CD14-positive monocyte (primary cell): ENCODE measurements at places on chromosomes 16 and 17.

GRCh38 chr17:7862692-7863437, 5.1 kb downstream of the CYB5D1 start:
- DNase-seq = no peak

GRCh38 chr16:15873737-15874136, 14.7 kb downstream of the CEP20 start:
- no peak for DNase-seq

DNA sequence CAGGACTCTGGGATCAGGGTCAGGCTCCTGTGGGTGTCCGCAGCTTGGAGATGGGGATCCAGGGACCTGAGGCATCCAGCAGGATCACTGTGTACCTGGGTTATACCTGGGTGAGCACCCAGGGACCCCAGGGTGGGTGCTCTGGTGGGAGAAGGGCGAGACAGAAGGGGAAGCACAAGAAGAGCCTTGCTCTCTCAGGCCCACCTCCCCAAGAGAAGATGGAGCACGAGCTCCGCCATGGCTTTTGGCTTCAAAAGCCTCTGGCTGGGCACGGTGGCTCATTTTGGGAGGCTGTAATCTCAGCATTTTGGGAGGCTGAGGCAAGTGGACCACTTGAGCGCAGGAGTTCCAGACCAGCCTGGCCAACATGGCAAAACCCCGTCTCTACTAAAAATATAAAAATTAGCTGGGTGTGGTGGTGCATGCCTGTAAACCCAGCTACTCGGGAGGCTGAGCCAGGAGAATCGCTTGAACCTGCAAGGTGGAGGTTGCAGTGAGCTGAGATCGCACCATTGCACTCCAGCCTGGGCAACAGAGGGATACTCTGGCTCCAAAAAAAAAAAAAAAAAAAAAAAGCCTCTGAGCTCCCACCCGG, 8.9 kb downstream of the DRC7 start:
- DNase-seq = no peak

DNA sequence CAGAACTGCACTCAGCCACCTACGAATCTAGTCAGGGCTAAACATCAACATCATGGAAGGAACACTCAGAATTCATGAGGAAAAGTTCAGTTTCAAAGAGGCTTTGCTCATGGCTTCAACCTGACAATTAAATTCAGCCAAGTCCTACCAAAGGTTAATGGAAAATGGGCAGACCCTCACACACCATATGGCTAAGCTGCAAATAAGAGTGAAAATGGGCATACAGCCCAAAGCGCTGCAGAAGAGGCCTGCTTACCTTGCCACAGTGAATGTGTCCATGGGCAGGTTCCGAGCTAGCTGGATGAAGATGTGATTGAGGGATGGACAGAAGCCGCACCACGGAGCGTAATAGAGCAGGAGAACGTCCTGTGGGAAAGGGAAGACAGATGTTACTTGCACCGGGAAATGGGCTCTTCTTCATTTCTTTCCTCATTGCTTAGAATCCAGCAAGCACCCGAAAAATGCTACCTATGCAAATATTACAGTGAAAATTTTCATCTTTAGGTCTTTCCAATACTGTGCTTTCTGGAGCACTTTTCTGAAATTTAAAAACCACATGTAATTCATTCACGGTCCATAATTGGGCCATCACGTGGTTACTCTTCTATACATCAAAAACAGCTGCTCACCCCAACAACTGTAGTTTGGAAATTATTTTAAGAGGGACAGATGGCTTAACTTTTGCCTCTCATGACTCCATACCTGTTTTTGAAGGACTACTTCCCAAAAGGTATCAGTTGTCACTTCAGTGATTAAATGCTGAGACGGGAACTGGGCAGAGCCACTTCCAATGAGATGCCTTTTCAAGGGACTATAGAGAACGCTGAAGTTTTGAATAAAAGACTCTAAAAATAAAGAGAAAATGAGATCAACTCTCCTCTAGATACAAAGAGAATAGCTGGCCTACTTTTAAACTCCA, 19.6 kb downstream of the SNN start:
- DNase-seq = no peak

DNA sequence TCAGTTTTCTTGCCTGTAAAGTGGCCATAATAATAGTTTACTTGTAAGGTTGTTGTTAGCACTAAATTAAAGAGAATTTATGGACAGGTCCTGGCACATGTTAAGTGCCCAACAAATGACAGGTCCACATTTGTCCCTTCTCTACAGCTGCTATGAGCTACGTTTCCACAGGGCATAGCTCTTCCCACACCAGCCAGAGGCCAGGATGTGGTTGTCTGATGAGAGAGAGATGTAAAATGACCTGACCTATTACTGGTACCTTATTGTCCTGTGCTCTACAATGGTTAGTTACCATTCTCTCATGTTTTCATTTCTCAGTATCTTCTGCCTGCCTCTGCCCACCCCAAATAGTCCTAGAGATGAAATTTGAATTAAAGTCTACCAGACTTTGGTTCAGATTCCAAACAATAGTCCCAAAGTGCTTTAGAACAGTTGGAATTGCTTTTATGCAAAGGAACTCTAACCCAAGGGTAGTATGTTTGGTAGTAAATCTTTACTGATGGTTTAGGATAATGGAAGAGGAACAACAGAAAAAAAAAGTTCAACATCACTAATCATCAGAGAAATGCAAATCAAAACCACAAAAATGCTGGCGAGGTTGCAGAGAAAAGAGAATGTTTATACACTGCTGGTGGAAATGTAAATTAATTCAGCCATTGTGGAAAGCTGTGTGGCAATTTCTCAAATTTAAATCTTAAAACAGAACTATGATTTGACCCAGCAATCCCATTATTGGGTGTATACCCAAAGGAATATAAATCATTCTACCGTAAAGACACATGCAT, 57.1 kb upstream of the ANKFN1 start:
- DNase-seq = no peak

- no peak for DNase-seq
These were observed 14.4 kb downstream of the FLYWCH1 start for GRCh38 chr16:2925951-2926649.

DNA sequence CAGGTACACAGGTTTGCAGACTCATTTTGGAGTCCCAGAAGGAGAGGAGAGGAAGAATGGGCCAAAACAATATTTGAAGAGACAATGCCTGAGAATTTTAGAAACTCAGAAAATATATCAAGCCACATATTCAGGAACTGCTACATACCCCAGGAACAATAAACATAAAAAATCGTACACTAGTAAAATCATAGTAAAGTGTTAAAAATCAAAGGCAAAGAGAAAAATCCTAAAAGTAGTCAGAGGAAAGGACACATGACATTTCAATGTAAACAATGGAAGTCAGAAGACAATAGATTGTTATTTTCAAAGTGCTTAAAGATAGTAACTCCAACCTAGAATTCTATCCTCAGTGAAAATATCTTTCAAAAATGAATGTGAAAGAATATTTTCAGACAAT, 28.5 kb upstream of the NACA2 start:
- DNase-seq = no peak

DNA sequence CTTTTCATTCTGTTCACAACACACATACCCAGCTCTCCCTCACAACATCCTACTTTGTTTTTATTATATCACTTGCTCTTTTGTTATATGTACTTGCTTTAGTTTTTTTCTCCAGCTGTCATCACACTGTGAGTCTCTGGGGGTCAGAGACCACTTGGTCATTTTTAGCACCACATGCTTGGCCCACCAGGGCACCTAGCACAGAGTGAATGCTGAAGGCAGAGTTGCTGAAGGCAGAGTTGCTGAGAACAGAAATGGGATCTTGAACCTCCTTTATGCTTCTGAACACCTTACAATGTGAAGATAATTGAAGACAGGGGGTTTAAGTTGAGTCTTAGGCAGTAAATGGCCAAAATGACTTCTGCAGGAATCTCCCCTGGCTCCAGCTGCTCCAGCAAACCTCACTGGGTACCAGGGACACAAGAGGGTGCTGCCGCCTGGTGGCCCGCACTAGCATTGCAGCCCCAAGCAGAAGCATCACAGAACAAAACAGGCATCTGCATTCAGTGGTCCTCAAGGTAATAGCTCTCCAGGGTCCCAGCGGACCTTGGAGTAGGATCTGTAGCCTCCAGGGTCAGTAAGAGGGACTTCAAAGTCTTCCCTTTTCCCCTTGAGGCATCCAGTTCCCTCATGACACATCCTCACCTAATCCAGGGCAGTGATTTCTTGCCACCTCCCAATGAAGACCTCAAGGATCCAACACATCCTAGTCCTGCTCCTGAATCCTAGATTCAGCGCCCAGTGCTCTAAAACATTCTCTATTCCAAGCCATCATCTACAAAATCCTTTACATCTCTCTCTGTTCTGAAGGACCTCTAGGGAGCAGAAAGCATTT, 1972.6 kb downstream of the TP53TG3F start:
- no peak for DNase-seq

DNA sequence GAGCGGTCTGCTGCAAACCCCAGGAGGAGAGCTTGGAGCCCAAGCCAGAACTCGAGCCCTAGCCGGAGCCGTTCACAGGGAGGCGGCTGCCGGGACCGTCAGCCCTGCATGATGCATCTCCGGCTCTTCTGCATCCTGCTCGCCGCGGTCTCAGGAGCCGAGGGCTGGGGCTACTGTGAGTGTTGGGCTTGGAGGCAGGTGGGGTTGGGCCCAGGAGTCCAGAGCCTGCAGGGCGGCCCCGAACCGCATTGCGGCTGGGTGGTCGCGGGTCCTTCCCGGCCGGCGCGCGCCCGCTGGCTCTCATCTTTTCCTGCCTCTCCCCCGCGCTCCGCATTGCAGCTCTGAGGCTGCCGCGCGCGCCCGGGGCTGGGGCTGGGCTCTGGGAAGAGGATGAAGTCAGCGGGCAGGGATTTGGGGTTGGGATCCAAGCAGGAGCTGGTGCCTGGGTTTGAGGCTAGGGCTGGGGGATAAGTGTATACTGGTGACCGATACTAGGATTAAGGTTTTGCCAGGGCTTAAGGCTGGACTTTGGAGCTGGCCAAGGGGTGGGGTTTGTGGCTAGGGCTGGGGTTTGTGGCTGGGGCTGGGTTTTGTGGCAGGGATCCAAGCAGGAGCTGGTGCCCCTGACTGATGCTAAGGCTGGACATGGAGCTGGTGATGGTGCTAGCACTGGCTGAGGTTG, 532 bp downstream of the CNTNAP1 start:
- DNase-seq = no peak

DNA sequence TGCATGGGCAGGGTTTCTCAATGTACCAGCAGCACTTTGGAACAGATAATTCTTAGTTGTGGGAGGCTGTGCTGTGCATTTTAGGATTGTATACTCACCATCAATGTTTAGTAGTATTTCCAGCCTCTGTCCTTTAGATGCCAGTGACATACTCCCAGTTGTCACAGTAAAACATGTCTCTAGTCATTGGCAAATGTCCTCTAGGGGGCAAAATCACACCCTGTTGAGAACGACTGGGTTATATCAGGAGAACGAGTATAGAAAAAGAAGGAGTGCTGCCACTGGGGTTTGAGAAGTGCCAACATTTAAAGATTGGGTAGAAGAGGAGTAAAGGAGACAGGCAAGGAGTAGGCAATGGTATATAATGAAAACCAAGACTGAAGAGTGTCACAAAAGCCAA, 37.9 kb upstream of the SMIM36 start:
- no peak for DNase-seq

- no peak for DNase-seq
These were observed 45.2 kb downstream of the CMTM3 start for GRCh38 chr16:66649636-66650205.

DNA sequence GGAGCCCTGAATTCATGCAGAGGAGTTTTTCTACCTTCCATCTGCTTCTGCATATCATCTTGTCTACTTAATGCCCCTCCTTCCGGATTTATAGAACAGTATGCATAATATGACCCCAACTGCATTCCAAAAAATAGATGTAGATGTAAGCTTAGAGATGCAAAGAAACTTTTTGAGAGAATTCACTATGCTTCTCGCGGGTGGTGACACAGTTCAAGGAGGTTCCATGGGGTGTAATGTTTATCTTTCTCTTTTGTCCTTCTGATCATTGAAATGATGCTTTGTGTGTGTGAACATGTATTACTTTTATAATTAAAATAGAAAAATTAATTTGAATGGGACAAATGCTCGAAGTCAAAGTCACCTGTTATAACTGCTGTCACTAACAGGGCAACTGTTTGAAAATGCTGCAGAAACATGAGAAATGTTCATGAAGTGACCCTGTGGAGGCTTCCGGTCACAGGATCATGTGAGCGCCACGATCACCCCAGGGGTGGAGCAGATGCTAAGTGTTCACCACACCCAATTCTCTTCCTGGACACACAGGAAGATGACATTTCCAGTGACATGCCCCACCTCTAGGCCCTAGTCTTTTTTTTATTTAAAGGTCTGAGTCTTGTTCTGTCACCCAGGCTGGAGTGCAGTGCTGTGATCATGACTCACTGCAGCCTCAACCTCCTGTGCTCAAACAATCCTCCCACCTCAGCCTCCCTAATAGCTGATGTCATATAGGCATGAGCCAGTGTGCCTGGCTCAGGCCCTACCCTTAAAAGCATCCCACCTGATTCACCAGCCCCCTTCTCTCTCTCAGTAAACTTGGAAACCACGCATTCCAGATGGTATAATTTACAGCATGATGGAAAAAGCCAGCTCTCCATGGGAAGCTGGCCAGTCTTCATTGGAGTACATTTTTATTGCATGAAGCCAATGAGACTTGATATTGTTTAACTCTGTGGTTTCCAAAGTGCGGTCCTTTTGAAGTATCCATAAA, 21.0 kb upstream of the AGRP start:
- DNase-seq = peak; percentile 95

GRCh38 chr17:732902-733720, 715 bp downstream of the TLCD3A start:
- no peak for DNase-seq

GRCh38 chr17:77728474-77728795, 230.1 kb upstream of the TNRC6C start:
- DNase-seq = no peak

- DNase-seq = no peak
These were observed 31.2 kb upstream of the CD300E start for GRCh38 chr17:74654742-74655141.

DNA sequence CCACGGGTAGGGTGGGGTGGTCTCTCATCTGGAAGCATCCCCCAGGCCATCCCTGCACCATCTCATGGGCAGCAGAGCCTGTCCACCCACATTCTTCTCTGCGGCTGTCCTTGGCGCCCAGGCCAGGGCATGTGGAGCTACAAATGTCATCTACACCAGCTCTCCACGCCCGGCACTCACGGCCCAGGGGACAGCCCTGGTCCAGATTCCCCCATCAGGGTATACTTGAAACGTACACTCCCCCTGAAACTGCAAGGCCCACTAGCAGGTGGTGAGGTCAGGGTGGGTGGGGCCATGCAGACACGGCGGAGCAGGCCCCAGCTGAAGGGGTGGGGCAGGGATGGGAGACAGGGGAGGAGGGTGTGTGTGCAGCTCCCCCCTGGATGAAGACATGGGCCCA, 3.2 kb upstream of the SOX8 start:
- DNase-seq = no peak

GRCh38 chr17:64057701-64058263, 37.3 kb upstream of the ICAM2 start:
- no peak for DNase-seq

GRCh38 chr17:5707482-5707881, 123.2 kb upstream of the NLRP1 start:
- no peak for DNase-seq

- DNase-seq = peak; percentile 30
These were observed 2.0 kb downstream of the MAF start for GRCh38 chr16:79598348-79599181.

GRCh38 chr16:66134875-66135274, 231.6 kb upstream of the CDH5 start:
- no peak for DNase-seq
